ENCODE measurements at places on chromosomes 16 and 17.

GRCh38 chr16:17453364-17454038, 17.3 kb downstream of the XYLT1 start:
- DNase-seq = no peak

- DNase-seq = no peak
These were observed 186.4 kb downstream of the SEC14L1 start for GRCh38 chr17:77327181-77327565.

- DNase-seq = peak; percentile 95
These were observed 25.9 kb downstream of the RNF43 start for GRCh38 chr17:58391302-58391984.

- DNase-seq = no peak
These were observed 18.3 kb upstream of the PABPN1L start for GRCh38 chr16:88884569-88885271.

- no peak for DNase-seq
These were observed 584 bp upstream of the TNRC6A start for GRCh38 chr16:24728891-24729242.

GRCh38 chr16:1209081-1209480, 16.0 kb downstream of the TPSG1 start:
- DNase-seq = no peak

DNA sequence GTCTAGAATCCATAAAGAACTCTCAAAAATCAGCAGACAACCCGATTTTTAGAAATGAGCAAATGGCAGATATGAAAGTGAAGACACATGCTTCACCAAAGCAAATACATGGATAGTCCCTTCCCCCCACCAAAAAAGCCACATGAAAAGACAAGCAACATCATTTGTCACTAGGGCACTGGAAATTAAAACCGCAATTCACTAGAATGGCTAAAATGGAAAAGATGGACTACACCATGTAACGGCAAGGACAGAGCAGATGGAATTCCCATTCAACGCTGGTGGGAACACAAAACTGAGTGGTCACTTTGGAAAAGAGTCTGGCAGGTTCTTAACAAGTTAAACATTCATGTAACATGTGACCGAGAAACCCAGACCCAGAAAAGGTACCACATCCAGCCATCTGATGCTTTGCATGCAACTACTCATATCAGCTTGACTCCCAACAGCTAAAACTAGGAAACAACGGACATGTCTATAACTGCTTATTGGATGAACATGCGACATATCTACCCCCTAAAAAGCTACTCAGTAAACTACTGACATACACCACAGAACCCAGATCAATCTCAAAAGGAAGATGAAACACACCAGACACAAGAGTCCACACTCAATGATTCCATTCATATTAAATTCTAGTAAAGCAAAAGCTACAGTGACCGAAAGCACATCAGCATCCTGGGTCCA, 132.6 kb downstream of the ZNF778 start:
- DNase-seq = no peak

- DNase-seq = no peak
These were observed 144.0 kb downstream of the SOX9 start for GRCh38 chr17:72264682-72265405.

GRCh38 chr17:29607557-29608195, 14.7 kb downstream of the ANKRD13B start:
- DNase-seq = no peak

DNA sequence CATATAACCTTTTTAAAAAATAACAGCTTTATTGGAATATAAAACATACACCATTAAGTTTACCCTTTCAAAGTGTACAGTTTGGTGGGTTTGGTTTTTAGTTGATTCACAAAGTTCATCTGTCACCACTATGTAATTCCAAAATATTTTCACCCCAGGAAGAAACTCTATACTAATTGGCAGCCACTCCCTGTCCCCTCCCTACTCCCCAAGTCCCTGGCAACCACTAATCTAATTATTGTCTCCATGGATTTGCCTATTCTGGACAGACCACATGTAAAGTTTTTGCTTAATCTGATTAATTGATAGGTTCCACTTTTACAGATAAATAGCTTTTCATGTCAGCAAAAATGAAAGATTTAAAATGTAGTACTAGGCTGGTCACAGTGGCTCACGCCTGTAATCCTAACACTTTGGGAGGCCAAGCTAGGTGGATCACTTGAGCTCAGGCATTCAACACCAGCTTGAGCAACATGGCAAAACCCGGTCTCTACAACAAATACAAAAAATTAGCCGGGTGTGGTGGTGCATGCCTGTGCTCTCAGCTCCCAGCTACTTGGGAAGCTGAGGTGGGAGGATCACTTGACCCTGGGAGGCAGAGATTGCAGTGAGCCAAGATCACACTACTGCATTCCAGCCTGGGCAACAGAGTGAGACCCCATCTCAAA, 25.0 kb upstream of the MAPK3 start:
- no peak for DNase-seq

GRCh38 chr17:27743281-27743885, 56.9 kb downstream of the NOS2 start:
- DNase-seq = no peak

GRCh38 chr16:6122401-6122800, 1024.8 kb upstream of the EEF2KMT start:
- no peak for DNase-seq

- no peak for DNase-seq
These were observed 10.5 kb downstream of the NUFIP2 start for GRCh38 chr17:29283496-29283895.

GRCh38 chr17:28928061-28928460, 23.3 kb downstream of the PHF12 start:
- DNase-seq = peak; percentile 69

DNA sequence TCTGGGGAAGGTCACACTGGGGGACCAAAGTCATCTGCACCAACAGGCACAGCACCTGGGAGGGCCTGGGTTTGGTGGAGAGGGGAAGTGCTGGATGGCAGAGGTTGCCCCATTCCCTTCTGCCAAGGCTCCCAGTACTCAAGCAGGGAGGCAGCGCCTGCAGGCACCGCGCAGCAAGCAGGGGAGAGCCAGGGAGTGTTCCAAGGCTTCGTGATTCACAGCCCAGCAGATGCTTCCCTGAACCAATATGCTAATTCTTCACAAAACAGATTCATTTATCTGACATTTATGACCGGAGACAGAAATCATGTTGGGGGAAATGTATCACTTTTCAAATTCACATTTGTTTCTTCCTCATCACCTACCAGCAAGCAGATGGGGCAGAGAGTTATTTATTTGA, 13.4 kb upstream of the CDH5 start:
- no peak for DNase-seq

DNA sequence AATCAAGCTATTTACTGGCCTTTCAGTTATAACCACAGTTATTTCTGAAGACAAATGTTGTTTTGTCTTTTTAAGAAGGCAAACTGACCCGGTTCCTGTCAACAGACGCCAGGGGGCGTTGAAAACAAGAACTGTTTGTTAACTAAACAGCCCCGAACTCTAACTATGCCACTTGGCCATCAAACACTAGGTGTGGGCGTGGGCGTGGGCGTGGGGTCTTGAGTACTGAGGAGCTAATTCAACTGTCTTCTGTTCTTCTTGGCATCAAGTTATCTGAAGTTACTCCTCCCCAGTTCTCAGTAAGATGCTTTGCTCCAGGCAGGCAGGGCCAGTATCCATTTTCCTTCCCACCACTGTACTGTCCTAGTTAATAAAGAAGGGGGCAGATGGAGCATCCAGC, 63.3 kb upstream of the MTMR4 start:
- DNase-seq = peak; percentile 64

DNA sequence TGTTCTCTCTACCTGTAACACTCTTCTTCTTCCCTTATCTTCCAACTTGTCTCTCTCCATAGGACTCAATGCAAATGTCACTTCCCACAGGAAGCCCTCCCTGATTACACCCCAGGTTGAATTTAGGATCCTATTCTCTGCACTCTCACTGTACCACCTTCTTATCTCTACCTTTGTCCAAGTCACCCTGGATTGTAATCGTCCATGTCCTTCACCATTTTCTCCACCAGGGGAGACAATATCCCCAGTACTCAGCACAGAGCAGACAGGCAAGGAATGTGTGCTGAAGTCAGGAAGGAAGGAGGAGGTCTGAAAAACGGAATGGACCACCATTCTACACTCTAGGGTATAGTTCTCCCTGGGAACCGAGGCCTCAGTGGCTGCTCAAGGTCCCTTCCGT, 14.2 kb downstream of the C16orf82 start:
- no peak for DNase-seq
